ENCODE measurements at places on chromosomes 3 and 15. TPM values are rescaled to one million over a fixed set of nuclear protein-coding genes. Genes with fewer than 3 reads are reported as not detected.

- DNase-seq = no peak
Measured at GRCh38 chr15:89904519-89904918, 8.2 kb downstream of the ARPIN start.

Gene SLC35G2
- 3.6 TPM for total RNA-seq

GRCh38 chr3:45207446-45207845, 18.6 kb downstream of the TMEM158 start:
- no peak for DNase-seq

Gene STRIT1
- total RNA-seq = 0.33 TPM

Gene PDE8A
- 10.2 TPM for total RNA-seq

- DNase-seq = no peak
Measured at GRCh38 chr3:58680879-58681525, 14.4 kb upstream of the FAM3D start.

Gene GP5
- total RNA-seq = 0.16 TPM

DNA sequence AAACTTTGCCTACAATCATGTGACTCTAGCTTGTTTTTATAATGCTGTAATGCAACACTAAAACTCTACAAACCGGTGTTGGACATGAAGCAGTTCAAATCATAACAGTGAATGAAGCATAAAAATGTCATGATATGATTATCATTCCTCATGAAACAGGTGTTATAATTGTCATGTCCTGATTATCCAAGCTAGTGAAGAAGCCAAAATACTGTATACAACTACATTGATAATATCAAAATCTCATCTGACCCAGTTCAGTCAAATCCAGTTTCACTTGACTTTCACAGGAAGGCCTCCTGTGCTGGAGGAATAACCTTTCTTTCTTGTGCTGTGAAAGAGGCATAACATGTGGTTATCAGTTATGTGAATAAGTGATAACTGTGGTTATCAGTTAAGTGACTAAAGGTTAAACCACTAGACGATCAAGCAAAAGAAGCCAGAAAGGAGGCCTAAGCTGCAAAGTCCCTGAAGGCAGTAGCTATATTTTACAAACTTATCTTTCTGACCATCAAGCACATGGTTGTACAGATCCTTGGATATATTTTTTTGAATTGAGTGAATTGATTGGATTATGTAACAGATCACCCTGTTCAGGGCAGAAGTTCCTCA, 296.4 kb downstream of the TUSC7 start:
- no peak for DNase-seq
